ENCODE measurements at places on chromosomes 12 and 14.

DNA sequence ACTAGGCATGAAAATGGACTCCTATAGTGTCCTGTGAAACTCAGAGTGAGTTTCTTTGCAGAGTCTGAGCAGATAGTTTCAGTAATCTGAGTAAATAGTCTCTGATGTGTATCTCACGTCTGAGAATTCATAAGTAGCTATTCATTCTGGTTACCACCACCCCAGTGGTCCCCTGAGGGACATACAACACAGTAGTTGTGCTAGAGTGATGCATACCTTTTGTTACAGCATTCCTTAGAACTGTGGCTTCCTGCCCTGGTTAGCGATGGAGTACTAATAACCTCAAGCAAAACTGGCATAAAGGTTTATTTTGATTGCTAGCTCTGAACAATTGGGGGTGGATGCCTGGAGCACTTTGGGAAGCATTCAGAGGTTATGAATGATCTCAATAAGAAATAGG lies 114.7 kb downstream of the DAAM1 start:
- no peak for DNase-seq

DNA sequence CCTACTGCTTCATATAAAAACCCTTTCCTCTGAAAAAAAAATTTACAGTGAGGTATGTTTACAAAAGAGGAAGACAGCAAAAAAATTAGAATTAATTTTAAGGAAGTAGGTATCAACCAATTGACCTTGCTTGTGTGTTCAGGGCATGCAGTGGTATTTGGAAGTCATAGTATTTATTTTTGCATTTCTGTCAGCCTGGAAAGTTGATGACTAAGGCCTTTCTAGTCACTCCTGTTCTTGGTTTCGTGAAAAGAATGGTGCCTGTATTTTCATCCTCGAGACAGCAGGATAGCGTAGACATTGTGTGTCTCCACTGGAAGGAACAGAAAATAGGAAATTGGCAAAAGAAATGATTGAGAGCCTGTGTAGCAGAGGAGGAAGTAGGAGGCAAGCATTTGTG lies 24.5 kb downstream of the SLC16A7 start:
- no peak for DNase-seq

DNA sequence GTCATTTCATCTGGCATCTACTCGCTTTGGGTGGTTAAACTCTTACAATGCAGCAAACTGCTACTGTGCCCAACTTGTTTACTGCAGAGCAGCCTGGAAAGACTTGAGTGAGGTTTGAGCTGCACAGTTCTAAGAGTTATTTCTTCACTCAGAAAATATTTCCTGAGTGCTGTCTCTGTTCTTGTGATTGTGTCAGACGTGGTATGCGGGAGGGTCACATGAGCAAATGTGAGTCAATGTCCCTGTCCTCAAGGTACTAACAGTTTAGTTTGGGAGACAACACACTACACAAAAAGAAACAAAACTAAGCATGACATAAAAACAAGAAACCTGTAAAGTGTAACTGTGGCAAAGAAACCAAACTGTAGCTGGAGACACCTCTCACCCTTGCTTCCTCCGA lies 32.4 kb downstream of the FLVCR2 start:
- no peak for DNase-seq

DNA sequence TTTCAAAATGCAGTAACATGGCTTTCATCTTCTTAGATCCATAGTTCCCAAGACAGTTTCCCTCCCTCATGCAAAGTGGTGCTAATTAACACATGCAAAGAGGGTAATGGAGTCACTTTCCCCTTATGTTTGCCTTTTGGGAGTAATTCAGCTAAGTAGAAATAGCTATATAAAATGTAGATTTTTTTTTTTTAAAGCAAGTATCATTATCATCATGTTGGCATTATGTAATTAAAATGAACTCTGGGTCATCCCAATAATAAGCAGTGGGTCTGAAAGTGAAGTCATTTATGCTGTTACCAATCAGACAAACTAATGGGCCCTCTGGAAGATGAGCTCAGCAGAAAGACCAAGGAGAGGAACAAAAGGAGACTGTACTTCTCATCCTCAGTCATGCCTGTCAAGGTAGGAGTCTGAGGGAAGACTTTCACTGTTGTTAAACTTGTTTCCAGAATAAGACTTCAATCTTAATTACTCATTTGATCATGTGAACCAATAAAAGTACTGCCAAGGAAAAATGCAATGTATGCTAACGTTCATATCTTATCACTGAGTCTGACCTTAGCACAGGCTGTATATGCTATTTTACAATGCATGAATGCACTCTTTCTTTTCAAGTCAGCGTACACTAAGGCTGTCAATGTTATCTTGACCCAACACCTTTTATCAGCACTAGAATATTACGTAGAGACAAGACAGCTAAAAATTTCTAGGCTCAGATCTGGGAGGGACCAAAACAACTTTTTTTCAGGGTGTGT lies 26.8 kb downstream of the AREL1 start:
- no peak for DNase-seq

DNA sequence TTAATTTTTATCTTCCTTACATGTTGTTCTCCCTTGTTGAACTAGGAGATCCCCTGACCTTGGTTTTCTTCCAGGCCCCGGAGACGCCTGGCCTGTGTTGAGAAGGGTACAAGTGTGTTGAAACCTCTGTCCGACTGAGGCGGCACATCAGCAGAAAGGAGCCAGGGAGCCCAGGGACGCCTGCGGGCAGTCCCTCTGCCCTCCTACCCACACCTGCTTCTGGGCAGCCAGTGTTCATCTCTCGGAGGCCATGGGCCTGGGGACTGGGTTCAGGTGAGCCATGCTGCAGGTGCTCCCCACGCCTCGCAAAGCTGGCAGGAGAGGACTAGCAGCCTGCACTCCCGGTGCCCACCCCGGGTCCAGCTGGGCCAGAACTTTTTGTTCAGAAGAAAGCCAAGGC lies 39.9 kb upstream of the EIF5 start:
- no peak for DNase-seq

- peak; percentile 77 for DNase-seq
These were observed 495 bp downstream of the ADIPOR2 start for GRCh38 chr12:1691123-1692007.

Measured in progenitor cell of endocrine pancreas (in vitro differentiated cells).